ENCODE measurements at places on chromosomes 12 and 14.

DNA sequence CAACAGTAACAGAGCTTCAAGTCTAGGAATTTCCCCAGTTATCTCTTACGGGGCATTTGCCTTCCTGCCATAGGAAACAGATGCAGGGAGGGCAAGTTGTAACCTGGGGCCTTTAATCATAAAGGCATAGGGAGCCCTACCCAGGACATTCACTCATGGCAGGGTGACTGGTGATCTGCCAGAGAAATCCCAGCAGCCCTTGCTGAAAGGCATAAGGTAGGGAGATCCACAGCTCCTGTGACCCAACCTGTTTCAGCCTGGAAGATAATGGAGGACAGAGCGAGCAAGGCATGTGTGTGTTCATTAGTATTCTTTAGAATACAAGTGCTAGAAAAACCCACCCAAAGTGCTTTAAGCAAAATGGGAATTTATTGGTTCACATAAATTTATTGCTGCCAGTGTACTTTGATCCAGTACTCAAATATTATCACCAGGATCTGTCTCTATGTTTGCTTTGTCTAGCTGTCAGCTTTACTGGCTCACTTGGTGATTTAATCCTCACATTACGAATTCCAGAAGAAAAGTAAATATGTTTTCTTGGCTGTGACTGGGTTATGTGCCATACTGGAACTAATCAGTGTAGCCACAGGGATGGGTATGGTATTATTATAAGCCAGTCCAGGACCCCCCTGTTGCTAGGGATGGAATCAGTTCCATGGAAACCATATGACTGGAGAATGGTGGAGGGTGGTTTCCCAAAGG, 21.1 kb upstream of the AKAP6 start:
- DNase-seq = peak; percentile 67

GRCh38 chr14:93970965-93971634, 5.3 kb downstream of the ASB2 start:
- DNase-seq = no peak

DNA sequence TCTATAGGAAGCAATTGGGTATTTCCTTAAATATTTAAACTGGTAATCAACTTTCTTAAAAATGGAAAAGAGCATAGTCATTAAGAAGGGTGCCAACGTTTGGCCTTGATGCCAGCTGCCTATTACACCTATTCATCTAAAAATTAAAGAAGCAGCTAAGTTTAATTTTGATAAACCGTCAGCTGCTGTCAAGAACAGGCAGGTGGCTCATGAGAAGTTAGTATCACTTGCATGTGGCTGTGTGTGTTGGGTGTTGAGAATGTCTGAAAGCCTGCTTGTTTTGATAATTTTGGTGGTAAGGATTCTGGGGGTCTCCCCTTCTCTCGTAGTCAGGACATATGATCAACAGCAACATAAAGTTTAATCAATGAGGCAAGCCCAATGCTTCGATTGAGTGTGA, 6.5 kb downstream of the GLRX5 start:
- DNase-seq = no peak

DNA sequence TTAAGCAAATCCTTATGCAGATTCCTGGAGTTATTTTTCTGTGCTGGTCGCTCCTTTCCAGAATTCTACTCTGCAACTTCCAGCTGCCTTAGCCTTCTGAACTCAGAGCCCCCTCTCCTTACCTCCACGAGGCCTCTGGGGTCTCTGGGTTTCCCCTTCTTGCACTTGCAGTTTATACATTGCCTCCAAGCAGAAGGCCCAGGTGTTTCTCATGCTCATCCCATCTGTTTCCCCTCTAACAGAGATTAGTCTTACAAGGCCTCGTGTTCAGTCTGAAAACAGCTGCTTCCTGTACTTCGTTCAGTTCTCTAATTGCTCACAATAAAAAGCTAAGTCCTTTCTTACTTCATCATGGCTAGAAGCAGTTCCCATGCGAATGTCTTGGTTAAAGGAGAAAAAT, 134.4 kb upstream of the FGD4 start:
- DNase-seq = no peak

DNA sequence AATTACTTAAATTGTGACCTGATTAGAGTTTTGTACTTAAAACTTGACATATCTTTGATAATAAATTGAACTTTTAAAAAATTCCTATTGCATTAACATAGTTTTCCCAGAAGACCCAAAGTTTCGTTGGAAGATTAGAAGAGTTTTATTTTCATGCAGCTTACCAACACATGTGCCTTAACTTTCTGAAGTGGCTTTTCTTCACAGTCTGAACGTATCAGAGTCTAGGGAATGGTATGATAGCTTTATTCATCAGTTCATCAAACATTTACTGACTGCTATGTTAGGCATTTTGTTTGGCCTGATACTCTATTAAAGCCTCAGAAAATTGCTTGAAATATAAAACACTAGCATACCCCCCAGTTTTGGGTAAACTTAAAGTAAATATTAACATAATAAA, 65.2 kb downstream of the MARK3 start:
- DNase-seq = no peak

DNA sequence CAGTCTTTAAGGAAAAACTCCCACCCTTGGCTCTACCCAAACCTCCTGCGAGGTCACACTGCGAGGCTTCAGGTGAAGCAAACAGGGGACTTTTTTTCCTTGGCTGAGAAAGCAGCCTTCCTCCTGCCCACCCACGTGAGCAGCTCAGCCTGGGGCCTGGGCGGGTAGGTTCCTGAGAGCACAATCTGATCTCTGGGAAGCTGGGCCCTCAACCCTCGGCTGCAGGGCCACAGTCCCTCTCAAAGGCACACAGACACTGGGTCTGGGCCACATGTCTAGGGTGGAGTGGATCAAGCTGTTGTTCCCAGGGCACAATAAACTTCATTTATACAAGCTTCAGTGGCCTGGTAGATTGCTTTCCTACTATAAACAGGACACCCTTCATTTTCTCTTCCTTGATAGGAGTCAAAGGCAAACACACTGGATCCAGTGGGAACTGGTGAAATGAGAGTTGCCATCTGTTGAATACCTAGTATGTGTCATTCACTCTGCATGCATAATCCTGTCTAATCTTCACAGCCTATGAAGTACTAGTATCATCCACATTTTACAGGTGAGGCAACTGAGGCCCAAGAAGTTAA, 41.3 kb upstream of the PNMA1 start:
- DNase-seq = no peak

DNA sequence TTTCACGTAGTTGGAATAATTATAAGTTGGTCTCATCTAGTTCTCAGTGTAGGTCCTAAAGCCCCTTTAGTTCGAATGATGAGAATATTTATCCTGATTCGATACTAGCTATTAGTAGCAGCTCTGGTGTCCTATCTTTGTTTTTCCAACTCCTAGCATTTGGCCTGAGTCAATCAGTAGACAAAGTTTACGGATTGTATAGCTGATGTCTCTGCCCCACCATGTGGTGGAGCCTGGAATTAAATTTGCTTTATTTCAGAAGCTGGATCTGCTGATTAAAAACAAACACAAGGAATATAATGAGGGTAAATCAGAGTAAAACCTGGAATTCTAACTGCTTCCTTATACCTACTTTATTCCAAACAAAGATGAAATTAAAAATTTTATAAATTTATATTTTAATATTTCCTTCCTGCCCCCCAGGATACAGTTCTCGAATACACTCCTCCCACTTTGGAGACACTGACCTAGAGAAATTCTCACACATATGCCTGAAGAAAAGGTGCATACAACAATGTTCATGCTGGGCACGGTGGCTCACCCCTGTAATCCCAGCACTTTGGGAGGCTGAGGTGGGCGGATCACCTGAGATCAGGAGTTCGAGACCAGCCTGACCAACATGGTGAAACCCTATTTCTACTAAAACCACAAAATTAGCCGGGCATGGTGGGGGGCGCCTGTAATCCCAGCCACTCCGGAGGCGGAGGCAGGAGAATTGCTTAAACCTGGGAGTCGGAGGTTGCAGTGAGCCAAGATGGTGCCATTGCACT, 7.6 kb upstream of the BRMS1L start:
- DNase-seq = peak; percentile 33

DNA sequence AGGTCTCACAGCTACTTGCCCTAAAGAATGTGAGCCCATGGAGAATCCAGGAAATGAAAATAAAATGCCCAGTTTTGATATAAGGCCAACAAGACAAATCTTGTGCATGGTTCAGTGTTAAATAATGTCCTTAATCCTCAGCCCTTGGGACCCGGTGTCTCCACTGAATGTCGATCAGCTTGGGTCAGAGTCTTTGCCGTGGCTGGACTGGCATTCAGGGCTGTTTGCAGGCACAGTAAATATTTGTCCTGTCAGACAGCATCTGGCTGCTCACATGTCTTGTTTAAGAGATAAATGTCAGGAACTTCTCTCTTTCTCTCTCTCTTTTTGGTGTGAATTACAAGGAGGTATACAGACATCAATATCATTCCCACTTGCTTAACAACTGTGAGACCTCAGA, 452.5 kb downstream of the FUT8 start:
- no peak for DNase-seq

DNA sequence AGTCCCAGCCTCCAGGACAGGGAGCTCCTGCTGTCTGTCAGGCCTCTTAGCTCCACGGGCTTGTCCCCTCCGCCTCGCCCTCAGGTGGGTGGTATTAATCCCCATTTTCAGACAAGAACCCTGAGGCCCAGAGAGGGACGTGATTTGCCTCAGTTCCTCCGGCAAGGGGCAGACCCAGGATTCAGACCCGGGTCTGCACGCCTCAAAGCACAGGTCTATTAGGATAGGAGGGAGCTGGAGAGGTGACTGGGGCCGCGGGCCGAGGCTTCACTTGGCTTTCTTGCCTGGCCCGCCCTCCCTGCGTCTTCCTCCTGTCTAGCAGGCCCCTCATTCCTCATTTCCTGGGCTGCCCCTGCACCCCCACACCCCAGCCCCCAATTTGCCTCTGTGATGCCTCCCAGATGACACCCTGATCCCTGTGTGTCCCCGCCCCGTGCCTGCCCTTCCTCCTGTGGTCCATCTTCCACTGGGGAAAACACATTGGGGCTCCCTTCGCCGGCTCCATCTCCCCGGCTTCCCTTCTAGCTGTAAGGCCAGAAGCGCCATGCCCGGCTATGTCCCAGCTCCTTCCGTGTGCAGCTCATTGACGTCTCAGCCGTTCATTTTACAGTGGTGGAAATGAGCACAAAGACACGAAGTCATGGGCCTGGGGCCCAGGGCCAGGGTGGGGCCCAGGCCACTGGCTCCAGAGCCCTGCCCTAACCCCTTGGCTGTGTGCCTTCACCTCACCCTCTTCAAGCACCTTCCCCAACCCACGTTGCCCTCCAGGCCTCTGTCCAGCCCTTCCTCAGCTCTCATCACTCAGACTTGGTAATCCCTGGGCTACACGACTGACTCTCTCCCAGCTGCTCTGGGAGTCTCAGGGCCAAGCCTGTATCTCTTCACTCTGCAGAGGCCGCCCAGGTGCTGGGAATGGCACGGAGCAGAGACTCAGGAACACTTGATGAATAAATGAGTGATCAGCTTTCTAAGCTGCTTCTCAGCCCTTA, 15.5 kb upstream of the CYP46A1 start:
- DNase-seq = no peak

GRCh38 chr12:92648242-92649031, 54.4 kb upstream of the PLEKHG7 start:
- DNase-seq = no peak

GRCh38 chr14:58923751-58924405, 264.6 kb upstream of the DAAM1 start:
- DNase-seq = no peak

- no peak for DNase-seq
Measured at GRCh38 chr14:85416771-85417170, 113.2 kb upstream of the FLRT2 start.

GRCh38 chr12:53226815-53227214, 5.2 kb downstream of the RARG start:
- no peak for DNase-seq

- no peak for DNase-seq
Measured at GRCh38 chr14:100837805-100838350, 12.0 kb downstream of the MEG3 start.

DNA sequence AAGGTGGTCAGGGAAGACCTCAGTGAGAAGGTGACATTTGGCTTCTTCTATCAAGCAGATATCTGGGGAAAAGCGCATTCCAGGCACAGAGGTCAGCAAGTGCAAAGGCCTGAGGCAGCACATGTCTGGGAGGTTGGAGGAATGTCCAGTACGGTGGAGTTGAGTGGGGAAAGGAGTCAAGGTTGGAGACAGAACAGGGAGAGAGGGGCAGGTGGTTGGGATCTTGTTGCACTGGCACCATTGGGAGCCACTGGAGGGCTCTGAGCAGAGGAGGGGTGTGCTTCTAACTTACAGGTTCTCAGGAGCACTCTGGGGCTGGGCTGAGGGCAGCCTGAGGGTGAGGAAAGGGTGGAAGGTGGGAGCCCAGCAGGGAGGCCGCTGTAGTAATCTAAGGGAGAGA, 52.1 kb downstream of the EID3 start:
- DNase-seq = no peak

- DNase-seq = no peak
Measured at GRCh38 chr14:97361181-97361580, 564.0 kb downstream of the VRK1 start.

- DNase-seq = no peak
Measured at GRCh38 chr12:34294671-34295365, 272.5 kb downstream of the ALG10 start.

DNA sequence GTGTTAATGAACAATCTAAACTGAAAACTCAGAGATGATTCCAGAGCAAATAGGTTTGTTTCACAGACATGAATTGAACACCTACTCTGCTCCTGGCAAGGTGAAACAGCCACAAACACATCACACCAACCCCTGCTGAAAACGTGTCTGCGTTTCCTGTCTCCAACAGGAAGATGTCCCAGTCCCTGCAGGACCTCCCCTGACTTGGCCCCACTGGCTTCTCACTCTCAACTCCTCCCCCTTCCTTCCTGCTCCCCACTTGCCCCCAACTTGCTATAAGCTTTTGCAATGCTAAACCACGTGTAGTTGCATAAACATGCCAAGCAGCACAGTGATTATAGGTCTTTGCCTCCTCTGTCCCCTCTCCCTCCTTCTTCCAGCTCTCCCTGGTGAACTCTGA, 567.6 kb downstream of the BCL11B start:
- DNase-seq = no peak

DNA sequence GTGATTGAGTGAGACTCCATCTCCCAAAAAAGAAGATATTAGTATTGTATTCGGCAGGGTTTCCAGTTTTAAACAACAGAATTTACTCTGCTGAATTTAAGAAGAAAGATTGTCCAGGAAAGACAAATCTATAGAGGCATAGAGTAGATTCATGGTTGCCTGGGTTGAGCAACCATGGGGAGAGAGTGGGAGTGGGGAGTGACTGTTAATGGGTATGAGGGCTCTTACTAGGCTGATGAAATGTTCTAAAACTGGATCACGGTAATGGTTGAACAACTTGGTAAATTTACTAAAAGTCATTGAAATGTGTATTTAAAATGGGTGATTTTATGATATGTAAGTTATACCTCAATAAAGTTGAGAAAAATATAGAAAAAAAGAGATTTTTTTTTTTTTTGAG, 13.9 kb upstream of the C12orf76 start:
- DNase-seq = no peak

GRCh38 chr14:77181603-77182437, at the start of gene TMEM63C:
TSS of gene TMEM63C (plus strand) at chr14:77181798. CDS start at chr14:77218814, 37,016 bp downstream.
- peak; percentile 97 for DNase-seq

DNA sequence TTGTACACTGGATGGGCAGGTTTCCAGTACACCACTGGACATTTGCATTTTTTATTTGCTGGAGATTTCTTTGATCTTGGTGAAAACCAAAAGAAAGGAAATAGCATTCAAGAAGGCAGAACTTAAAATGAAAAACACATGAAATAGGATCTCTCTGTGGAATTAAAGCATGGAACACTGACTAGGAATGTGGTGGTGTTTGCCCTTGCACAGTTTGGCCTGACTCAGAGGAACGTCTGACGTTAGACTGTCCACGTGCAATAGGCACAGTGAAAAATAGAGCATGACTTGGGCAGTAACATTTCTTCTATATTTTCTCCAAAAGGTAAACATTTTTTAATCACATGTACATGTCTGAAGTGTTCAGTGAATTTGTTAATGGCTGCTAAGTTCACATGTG, 474.1 kb upstream of the PRICKLE1 start:
- DNase-seq = no peak
